ENCODE measurements at places on chromosomes 5 and 9. TPM values are rescaled to one million over a fixed set of nuclear protein-coding genes. Genes with fewer than 3 reads are reported as not detected.

PHYHD1 gene
- 1.2 TPM for total RNA-seq

ZDHHC11 gene
- total RNA-seq: 20.6 TPM

ANKRD18A gene
- 2.1 TPM for total RNA-seq

RLN1 gene
- 0.73 TPM for total RNA-seq

TAF11L10 gene
- total RNA-seq: not detected

LCN12 gene
- 2.3 TPM for total RNA-seq

ROPN1L gene
- 3.7 TPM for total RNA-seq

TNFSF15 gene
- total RNA-seq: 0.64 TPM

MEIKIN gene
- not detected for total RNA-seq

SLC23A1 gene
- 5.2 TPM for total RNA-seq

S1PR3 gene
- total RNA-seq: 0.82 TPM

SUSD3 gene
- total RNA-seq: 58.8 TPM

C5 gene
- 2.5 TPM for total RNA-seq

TMOD1 gene
- 1.1 TPM for total RNA-seq

SLCO6A1 gene
- total RNA-seq: not detected

CDKN2B-AS1 gene
- 4.2 TPM for total RNA-seq

OXCT1 gene
- total RNA-seq: 69.1 TPM

ITK gene
- 184 TPM for total RNA-seq

GPR150 gene
- total RNA-seq: 0.48 TPM

TAS2R1 gene
- total RNA-seq: not detected

LRRC26 gene
- not detected for total RNA-seq

NSMF gene
- 50.6 TPM for total RNA-seq

PCDHB15 gene
- not detected for total RNA-seq

IFNA14 gene
- total RNA-seq: not detected

MELK gene
- total RNA-seq: 52.6 TPM

POLR1E gene
- 35.3 TPM for total RNA-seq

PLPP7 gene
- not detected for total RNA-seq

ZNF484 gene
- total RNA-seq: 11.5 TPM

GTF3C5 gene
- 79.2 TPM for total RNA-seq

ACTBL2 gene
- total RNA-seq: not detected

ORM1 gene
- not detected for total RNA-seq

PCDHA10 gene
- total RNA-seq: not detected

RANBP17 gene
- not detected for total RNA-seq

CA9 gene
- total RNA-seq: 0.30 TPM

PCDHA3 gene
- total RNA-seq: not detected

WWC1 gene
- not detected for total RNA-seq

TMEM171 gene
- total RNA-seq: not detected

CKMT2 gene
- not detected for total RNA-seq

CLTB gene
- total RNA-seq: 63.9 TPM

GABRA1 gene
- total RNA-seq: not detected

TRIP13 gene
- total RNA-seq: 35.7 TPM

SMIM32 gene
- total RNA-seq: not detected

LURAP1L gene
- not detected for total RNA-seq

RPS14 gene
- 2,378 TPM for total RNA-seq

EMB gene
- total RNA-seq: 138 TPM

C6 gene
- not detected for total RNA-seq

MLANA gene
- total RNA-seq: not detected

LCN10 gene
- total RNA-seq: 0.34 TPM
